ENCODE measurements at places on chromosomes 11 and 22.

GRCh38 chr11:1656670-1657069 is 27.1 kb downstream of the KRTAP5-5 start:
- H3K27ac ChIP-seq: no peak overlapping the region
- H3K4me1 ChIP-seq: peaks cover 8% of the 10 kb centered on the region
- H3K4me3 ChIP-seq: no peak overlapping the region
- peaks cover 41% of the 10 kb centered on the region for H3K27me3 ChIP-seq
- DNase-seq: no peak
- peaks cover 4% of the 10 kb centered on the region for H3K36me3 ChIP-seq

GRCh38 chr22:25763239-25763777 is 21.3 kb downstream of the MYO18B start:
- no peak for DNase-seq
- no peaks in the 10 kb centered on the region for H3K4me1 ChIP-seq
- no peak overlapping the region for H3K4me3 ChIP-seq

DNA sequence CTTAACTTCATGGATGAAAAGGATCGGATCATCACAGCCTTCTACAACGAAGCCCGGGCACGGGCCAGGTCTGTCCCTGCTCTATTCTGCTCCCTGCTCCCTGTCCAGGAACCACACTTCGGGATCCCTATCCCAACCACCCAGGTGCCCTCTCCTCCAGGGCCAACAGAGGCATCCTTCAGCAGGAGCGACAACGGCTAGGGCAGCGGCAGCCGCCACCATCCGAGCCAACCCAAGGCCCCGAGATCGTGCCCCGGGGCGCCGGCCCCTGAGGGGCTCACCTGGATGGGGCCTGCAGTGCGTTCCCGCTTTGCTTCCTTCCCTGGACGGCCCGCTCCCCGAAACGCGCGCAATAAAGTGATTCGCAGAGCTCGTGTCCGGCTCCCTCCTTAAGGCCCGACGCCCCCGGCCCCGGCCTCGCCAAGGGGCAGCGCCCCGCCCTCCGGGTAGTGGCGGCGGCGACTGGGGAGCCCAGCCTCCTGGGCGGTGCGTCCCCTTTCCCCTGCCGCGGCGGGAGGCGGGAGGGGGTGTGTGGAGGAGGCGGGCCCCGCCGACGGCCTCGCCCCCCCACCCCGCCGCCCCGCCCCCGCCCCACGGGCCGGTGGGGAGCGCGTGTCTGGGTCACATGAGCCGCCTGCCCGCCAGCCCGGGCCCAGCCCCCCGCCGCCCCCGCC is at the start of gene VEGFB:
VEGFB (plus strand) TSS at position 672 of the 674 bp plus-strand sequence. CDS start 250 bp downstream, outside the sequence.
- peak within 1 kb of the TSS; percentile 86 for H3K4me3 ChIP-seq
- H3K4me1 ChIP-seq: peaks cover 30% of the 10 kb centered on the region
- peaks cover 13% of the 10 kb centered on the region for H3K36me3 ChIP-seq
- H3K27me3 ChIP-seq: no peaks in the 10 kb centered on the region
- DNase-seq: peak; percentile 62

DNA sequence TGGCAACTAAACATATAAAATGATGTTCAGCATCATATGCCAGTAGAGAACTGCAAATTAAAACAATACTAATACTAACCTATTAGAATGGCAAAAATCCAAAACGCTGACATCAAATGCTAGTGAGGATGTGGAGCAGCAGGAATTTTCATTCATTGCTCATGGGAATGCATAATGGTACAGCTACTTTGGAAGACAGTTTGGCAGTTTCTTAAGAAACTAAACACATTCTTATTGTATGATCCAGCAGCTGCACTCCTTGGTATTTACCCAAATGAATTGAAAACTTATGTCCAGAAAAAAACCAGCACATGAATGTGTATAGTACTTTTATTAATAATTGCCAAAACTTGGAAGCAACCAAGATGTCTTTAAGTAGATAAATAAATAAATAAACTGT is 258.0 kb downstream of the TENM4 start:
- no peaks in the 10 kb centered on the region for H3K4me1 ChIP-seq
- no peak overlapping the region for H3K4me3 ChIP-seq
- H3K36me3 ChIP-seq: peaks cover under 1% of the 10 kb centered on the region
- DNase-seq: no peak
- H3K27me3 ChIP-seq: no peaks in the 10 kb centered on the region
- H3K27ac ChIP-seq: no peak overlapping the region

GRCh38 chr22:39997939-39998726 is 3.4 kb downstream of the FAM83F start:
- H3K4me3 ChIP-seq: no peak overlapping the region
- DNase-seq: no peak
- peaks cover 28% of the 10 kb centered on the region for H3K27me3 ChIP-seq

DNA sequence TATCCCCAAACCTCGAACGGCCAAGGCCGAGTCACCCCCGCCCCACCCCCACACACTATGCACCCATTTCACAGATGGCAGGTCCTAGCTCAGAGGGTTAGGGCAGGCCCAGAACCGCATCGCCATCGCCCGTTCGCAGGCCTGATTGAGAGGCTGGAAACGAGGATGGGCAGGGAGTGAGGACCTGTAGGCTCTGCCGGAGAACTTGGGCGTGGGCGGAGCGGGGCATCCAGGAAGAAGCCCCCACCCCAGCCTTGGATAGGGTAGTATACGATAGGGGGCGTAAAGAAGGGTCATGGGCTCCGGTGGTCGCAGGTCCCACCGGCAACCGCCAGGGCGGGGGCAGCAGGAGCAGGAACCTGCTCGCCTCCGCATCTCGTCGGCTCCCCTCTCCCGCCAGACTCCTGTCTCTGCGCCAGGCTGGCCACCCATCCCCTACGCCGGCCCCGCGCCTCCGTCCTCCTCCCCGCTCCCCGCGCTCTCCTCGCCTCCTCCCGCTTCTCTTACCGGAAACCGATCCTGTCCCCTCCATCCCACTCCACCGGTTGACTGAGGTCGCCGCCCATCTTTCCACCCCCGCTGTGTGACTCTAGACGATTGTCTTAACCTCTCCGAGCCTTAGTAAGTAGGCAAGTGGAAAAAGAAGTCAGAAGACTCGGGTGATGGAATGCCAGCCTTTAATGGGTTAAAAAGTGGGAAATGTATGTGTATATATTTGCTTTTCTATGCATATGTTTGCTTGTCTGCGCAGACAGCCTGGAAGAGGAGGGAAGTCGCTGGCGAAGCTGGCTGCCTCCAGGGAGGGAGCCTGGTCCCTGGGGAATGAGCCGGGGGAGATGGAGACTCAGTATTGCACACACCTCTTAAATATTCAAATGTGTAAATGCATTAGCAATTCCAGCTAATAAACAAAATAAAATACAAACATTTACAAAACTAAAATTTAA is 52.8 kb downstream of the CYTH4 start:
- no peak for DNase-seq
- H3K4me3 ChIP-seq: peak overlapping the region; percentile 8
- H3K4me1 ChIP-seq: peaks cover 8% of the 10 kb centered on the region
- H3K27ac ChIP-seq: no peak overlapping the region
- H3K36me3 ChIP-seq: peaks cover 12% of the 10 kb centered on the region

- peaks cover 7% of the 10 kb centered on the region for H3K4me1 ChIP-seq
- no peaks in the 10 kb centered on the region for H3K27me3 ChIP-seq
- no peak for DNase-seq
- peaks cover 15% of the 10 kb centered on the region for H3K36me3 ChIP-seq
Observed at GRCh38 chr22:19127329-19128008, 3.6 kb upstream of the TSSK2 start.

DNA sequence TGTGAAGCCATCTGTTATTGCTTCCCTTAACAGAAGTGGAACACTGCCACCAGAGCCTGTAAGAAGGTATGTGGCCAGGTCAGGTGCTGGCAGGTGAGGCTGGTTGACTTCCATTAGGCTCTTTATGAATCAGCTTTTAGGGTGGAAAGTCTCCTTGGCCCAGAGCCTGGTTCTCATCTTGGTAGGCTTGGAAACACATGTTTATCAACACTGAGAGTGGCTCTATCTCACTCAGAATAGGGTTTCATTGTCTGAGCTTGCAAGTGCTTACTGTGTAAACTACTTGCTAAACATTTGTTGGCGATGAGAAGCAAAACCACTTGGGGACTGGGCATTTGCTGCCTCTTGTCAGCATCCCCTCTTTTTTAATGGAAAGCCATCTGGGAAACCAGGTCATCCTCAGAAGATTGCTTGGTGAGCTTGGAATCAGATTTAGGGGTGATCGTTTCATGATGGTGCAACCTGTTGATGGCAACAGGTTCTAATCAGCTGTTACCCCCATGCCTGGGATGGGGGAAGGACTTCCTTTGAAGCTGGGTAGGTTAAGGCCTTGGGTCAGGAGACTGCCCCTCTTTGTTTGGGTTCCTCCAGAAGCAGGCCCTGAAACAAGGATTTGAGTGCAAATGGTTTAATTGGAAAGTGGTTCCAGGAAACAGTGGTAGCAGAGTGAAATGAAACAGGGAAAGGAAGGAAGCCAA is 75.0 kb upstream of the AMPD3 start:
- H3K4me1 ChIP-seq: no peaks in the 10 kb centered on the region
- peaks cover 30% of the 10 kb centered on the region for H3K27me3 ChIP-seq
- no peak for DNase-seq
- H3K4me3 ChIP-seq: no peak overlapping the region
- no peak overlapping the region for H3K27ac ChIP-seq

DNA sequence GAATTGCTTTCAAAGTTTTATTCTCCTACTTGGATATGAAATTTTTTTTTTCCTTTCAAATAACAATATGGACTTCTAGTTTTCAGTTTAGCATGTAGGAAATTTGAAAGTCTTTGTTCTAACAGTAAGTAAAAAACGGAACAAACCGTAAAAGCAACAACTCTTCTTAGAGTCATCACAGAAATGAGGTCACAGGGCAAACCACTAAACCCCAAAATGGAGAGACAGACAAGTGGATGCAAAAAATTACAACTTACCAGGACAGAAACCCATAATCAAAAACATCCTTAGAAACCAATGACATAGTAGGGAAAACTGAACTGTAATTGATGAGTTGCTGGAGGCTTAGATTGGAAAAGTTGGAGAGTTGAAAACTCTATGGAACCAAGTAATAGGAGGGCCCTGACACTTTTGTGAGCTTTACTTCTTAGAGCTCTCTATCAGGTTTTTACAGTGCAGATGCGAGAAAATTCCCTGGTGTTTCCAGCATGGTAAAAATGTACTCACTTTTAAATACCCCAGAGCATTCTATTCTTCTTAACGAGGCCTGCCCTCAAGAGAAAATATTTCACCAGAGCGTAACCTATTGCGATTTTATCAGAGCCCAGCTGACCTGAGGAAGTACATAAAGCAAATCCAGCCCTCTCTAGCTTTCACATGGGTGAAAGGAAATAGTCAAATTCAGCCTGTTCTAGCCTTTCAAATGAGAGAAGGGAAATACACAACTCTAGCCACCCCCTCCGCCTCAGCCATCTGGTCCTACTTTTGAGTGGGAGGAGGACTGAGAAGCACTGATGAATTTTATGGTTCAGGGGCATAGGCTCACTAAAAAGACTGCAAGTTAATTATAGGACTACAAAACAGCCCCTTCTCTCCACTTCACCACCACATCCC is 39.1 kb downstream of the CASP12 start:
- H3K4me1 ChIP-seq: peaks cover 13% of the 10 kb centered on the region
- H3K27me3 ChIP-seq: no peaks in the 10 kb centered on the region
- H3K36me3 ChIP-seq: no peaks in the 10 kb centered on the region
- peak overlapping the region; percentile 77 for H3K27ac ChIP-seq

GRCh38 chr22:36764641-36765040 is 11.3 kb downstream of the IFT27 start:
- H3K36me3 ChIP-seq: peaks cover 3% of the 10 kb centered on the region
- H3K27ac ChIP-seq: no peak overlapping the region
- H3K4me3 ChIP-seq: no peak overlapping the region
- no peaks in the 10 kb centered on the region for H3K27me3 ChIP-seq
- no peak for DNase-seq
- H3K4me1 ChIP-seq: peaks cover under 1% of the 10 kb centered on the region

DNA sequence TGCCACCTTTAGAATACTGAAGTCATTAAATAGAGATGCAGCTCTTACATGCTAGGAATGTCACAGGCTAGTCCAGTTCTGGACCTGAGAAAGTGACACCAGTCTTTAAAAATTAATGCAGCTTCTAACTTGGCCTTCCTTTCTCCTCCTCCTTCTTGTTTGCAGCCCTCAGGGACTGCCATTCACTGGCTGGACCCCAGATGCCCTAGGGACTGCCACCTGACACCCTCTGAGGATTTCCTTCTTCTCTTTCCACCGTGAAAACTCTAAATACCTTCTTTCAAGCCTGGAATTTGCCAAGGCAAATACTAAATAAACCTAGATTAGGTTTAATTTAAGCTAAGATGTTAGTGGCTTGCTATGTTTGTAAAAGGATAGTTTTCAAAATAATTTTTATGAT is 78.4 kb downstream of the MUC15 start:
- no peak for DNase-seq
- no peaks in the 10 kb centered on the region for H3K36me3 ChIP-seq
- H3K27me3 ChIP-seq: no peaks in the 10 kb centered on the region
- H3K4me1 ChIP-seq: no peaks in the 10 kb centered on the region
- no peak overlapping the region for H3K4me3 ChIP-seq

DNA sequence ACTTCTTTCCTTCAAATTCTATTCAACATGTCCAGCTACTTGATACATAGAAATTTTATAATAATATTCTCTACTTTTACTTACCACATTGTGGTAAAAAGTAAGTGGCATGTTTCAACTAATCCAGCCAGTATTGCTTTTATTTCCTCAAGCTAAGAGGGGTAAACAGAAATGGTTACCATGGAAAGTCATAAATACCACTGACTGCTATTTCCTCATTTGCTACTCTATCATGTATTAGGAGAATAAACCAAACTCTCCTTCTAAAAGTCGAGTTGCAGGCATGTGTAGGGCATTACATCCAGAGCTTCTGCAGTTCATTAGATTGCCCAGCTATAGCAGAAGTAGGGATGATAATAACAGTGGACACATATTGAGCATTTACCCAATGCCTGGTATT is 208.4 kb downstream of the MAML2 start:
- H3K27ac ChIP-seq: peak overlapping the region; percentile 63
- H3K27me3 ChIP-seq: no peaks in the 10 kb centered on the region
- no peaks in the 10 kb centered on the region for H3K36me3 ChIP-seq
- H3K4me3 ChIP-seq: no peak overlapping the region
- H3K4me1 ChIP-seq: peaks cover 30% of the 10 kb centered on the region
- DNase-seq: no peak
